GM23338 (cell line): ENCODE measurements at places on chromosomes 6 and 20. TPM values are rescaled to one million over a fixed set of nuclear protein-coding genes. Genes with fewer than 3 reads are reported as not detected.

- DNase-seq = no peak
Observed at GRCh38 chr6:37942606-37943376, 123.3 kb downstream of the ZFAND3 start.

GRCh38 chr6:163319609-163320366 lies 94.7 kb upstream of the QKI start:
- DNase-seq = no peak

The CGAS gene
- 12.7 and 14.8 TPM in 2 replicates for total RNA-seq

The TBC1D20 gene
- total RNA-seq = 15.0 and 15.2 TPM in 2 replicates

The SIRPB1 gene
- total RNA-seq = not detected in 2 replicates
